ENCODE measurements at places on chromosomes 3 and 15.

GRCh38 chr3:30026851-30027250 is 579.5 kb upstream of the TGFBR2 start:
- no peak for DNase-seq

DNA sequence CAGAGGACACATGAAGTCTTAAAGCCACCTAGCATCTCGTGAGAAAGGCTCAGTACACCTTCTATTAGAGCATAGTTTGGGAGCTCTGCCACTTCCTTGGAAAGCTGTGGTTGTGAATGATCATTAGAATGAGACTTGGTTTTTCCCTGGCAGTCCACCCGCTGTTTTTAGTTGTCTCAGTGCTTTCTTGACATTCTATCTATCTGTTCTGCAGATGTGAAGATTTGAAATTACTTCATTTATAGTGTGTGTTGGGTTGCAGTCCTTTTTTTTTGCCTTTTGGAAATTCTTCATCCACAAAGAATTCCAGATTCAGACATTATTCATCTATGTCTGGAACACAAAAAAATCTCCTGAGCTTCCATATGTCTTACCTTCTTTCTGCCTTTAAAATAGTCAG is 23.7 kb downstream of the PPP2R3A start:
- DNase-seq = no peak

- DNase-seq = no peak
Observed at GRCh38 chr3:115151921-115152320, 4.8 kb upstream of the ZBTB20 start.

DNA sequence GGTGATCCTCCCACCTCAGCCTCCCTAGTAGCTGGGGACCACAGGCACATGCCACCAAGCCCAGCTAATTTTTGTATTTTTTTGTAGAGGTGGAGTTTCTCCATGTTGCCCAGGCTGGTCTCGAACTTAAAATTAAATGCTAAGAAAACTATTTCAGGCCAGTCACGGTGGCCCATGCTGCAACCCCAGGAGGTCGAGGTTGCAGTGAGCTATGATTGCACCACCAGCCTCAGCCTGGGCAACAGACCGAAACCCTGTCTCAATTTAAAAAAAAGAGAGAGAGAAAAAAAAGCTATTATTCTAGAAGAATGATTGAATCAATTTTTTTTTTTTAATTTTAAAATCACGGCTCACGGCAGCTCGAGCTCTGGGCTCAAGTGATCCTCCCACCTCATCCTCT is 4.7 kb downstream of the SLC51A start:
- no peak for DNase-seq

- no peak for DNase-seq
Observed at GRCh38 chr3:165624761-165625160, 212.5 kb downstream of the BCHE start.

GRCh38 chr3:104132566-104133403 is 1233.9 kb upstream of the ALCAM start:
- DNase-seq = no peak

- DNase-seq = no peak
Observed at GRCh38 chr3:14389716-14390115, 12.7 kb upstream of the SLC6A6 start.

GRCh38 chr3:131518680-131519079 is 15.9 kb upstream of the MRPL3 start:
- DNase-seq = no peak

GRCh38 chr15:57777003-57777402 is 70.5 kb downstream of the POLR2M start:
- no peak for DNase-seq

GRCh38 chr3:58946875-58947274 is 103.0 kb downstream of the CFAP20DC start:
- DNase-seq = no peak

- DNase-seq = no peak
Observed at GRCh38 chr3:127694467-127695215, 21.9 kb downstream of the ABTB1 start.

DNA sequence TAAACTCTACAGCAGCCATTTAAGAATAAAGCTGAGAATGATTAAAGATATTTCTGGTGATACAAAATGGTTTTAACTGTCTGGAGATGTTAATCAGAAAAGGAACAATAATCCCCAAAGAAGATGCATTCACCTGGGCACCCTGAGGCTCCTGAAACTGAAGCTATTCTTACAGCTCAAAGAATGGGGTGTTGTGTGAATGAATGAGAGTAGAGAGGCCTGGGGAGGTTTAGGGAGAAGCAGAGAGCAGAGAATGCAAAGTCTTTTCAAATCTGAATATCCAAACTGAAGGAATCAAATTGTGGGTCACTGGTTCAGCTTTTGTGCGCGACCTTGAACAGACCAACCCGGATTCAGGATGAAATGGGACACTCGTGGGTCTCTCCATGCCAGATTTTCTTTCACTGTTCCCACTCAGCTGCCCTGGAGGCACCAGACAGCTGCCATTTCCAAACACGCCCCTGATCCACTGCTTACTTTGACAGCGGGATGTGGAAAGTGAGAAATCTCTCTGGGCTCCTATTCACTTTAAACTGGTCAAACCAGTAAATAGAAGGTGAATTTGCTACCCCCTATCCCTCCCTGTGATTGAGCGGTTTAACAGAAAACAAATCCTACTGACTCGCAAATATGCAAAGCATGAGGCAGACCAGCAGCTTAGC is 485.5 kb upstream of the THBS1 start:
- DNase-seq = no peak

DNA sequence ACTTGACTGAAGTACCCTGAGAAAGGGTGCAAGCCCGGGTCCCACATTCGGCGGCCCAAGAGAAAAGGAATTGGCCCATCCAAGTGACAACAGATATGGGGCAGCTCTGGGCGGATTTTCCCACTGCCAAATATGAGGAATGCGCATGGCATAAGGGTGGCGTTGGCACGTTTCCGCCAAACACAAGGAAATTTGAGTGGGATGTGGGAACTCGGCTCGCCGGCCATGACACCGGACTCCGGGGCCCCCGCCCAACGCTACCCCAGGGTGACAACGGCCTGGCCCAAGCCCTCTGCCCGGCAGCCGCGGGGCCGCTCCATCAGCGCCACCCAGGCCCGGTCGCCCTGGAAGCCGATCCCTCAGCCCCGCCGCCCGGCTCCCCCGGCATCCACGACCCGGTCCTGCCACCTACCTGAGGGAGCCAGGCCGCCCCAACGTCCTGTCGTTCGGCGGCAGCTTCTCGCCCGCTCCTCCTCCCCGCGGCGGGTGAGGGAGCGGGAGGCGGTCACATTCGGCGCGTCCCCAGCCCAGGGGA is 449 bp downstream of the RAF1 start:
- DNase-seq = no peak

- DNase-seq = no peak
Observed at GRCh38 chr15:101091080-101092017, 160.5 kb downstream of the CHSY1 start.

DNA sequence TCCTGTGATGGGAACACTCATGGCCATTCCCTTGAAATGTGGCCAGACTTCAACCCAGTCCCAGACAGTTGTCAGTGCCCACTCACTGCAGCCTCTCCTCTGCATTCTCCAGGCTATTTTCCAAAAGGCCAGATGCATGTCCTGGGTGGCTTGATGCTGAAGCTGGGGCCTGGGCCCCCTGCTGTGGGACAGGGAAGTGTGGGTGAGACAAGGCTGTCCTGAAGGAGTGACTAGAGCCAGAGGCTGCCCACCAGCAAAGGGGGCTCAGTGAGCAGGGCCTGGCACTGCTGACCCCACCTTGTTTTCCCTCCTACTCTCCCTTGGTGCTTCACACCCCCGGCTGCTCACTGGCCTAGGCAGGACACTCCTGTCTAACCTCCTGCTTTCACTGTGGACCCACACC is 11.9 kb downstream of the CISH start:
- no peak for DNase-seq

GRCh38 chr3:42631620-42632019 is 21.9 kb upstream of the ZBTB47 start:
- DNase-seq = no peak

- no peak for DNase-seq
Observed at GRCh38 chr15:35519541-35520149, 26.3 kb downstream of the DPH6 start.

GRCh38 chr15:88775776-88776175 is 27.5 kb upstream of the ACAN start:
- no peak for DNase-seq

DNA sequence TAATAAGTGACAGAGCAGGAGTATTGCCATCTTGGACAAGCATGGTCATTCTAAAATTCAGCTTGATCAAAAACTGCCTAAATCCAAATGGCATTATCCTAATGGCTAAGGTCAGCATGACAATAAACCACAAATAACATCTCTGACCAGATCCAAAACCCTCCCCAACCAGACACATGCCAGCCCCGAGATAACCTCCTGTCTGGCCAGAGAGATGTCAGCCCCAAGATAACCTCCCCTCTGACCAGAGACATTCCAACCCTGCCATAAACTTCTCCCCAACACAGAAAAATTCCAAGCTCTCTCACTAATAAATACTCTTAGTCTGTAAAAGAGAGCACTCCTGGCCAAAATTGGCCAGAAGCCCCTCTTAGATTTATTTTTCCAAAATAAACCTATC is 470.5 kb upstream of the UBE2E2 start:
- DNase-seq = no peak

DNA sequence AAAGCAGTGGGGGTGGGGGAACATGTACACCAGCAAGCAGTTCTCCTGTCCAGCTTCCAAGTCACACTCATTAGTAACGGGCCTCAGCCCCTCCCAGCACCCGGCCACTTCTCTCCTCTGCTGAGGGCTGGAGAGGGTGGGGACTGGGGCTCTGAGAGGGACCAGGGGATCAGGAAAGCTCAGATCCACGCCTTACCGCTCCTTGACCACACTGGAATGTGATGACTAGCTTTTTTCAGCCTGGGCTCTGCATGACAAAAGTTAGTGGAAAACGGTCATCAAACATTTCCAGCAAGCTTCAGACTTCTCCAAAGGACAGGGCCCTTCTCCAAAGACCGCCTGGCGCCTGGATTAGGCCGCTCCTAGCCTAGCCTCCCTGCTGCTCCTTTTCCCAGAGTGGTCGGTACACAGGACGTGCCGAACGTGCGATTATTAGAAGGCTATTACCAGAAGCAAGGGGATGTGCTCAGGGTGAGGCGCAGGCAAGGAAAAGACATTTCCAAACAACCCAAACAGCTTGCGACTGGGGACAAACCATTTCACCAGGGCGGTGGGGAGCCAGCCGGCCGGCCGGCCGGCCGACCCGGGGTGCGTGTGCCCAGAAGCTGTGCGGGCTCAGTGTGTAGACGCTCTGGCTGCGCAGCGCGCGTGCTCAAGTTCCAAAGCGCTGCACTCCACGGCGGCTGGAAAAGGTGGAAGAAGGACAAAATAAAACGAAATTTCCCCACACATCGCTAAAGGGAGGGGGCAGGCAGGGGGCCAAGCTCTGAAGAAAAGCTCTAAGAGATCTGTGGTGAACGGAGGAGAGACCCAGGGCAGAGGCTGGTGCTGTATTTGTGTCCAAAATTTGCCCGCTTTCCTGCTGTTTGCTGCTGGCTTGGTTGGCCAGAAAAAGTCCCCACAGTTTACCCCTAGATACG is 51.0 kb upstream of the SSR3 start:
- no peak for DNase-seq

GRCh38 chr15:20645956-20646355 is 104.4 kb upstream of the GOLGA6L6 start:
- DNase-seq = no peak

DNA sequence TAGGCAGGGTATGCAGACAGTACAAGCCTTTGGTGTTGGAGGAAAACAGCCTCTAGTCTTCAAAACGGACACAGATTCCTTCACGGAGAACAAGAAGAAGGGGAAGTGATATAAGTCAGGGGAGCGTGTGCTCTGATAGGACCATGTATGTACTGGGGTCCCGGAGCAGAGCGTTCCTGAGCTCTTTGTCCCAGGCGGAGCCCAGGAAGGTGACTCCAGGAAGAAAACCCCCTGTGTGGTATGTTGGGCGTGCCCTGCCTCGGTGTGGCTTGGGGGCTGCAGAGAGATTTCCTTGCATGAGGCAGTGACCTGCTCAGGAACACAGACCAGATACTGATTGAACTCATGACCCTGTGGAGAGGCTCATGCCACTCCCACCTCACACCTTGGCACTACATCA is 21.7 kb downstream of the MELTF start:
- DNase-seq = no peak

DNA sequence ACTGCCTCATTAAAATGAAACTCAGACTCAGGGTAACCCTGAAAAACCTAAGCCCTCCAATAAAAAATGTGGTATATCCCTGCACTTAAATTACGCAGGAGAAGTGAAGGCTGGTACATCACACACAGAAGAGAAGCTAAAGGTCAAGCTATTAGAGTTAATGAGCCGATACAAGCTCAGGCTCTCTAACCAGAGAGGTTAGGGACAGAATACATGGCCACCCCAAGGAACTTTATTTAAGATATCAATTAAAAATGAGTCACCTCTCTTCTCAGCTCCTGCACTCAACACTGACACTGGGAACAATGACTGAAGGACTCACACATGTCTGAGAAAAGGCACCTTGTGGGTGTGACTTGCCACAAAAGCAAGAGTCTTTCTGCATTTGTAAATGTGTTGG is 800.6 kb upstream of the CFAP20DC start:
- DNase-seq = no peak

DNA sequence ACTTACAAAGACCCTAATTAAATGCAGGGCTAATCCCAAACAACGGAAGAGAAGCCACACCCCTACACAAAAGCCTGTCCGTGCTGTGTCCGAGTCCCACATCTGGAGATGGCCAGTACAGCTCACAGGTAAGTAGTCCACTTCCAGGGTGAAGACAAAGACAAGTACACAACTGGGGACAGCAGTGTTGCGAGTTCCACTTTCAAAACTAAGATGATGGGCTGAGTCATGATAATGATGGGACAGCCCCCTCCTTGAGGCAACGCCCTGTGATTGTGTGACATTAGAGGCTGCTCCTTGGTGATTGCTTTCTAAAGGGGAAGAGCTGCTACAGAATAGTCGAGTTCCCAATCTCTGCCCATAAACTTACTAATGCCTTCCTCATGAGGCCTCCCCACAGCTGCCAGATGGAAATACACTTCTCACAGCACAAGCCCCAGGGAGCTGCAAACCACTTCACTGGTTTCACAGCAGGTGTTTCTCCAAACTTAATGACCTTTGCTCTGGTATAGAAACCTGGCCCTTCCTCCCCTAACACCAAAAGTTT is 27.6 kb downstream of the RFT1 start:
- DNase-seq = no peak

GRCh38 chr3:151264605-151265004 is 13.7 kb downstream of the P2RY14 start:
- no peak for DNase-seq

Measured in D721Med (cell line).